Activated CD8-positive, alpha-beta memory T cell treated with anti-CD3 and anti-CD28 coated beads for 1 hour (primary cell): ENCODE measurements at places on chromosomes 5 and 9.

- peak; percentile 9 for DNase-seq
Observed at GRCh38 chr9:97740848-97741821, 44.0 kb upstream of the XPA start.

DNA sequence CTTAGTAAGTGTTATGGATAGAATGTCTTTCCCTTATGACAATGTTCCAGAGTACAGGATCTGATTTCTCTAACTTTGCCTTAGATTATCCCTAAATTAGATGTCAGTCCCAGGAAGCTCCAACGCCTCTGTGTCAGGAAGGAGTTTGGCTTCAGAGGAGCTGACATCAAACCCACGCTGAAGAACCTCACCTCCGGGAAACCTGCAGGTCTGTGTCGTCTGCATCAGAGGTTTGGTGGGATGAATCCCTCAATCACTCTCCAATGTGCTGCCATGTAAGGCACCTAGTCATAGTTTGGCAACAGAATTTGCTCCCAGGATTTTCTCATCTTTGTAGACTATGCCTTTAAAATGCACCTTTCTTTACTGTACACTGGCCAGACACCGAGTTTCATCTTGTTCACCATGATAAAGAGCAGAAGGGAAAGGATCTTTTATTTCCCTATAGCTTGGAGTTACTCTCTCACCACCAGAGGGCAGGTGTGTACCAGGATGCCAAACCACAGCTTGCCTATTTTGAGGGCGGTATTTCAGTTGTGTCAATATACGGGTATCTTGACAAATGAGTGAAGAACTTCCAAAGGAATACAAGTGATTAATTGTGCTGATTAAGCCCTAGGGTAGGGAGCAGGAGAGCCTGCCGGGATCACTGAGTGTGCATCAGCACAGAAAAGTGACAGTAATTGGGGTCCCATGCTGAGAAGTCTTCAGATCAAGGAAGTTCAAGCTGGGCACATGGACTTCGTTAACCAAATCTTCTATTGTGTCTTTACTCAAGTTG, 23.4 kb downstream of the MINAR2 start:
- DNase-seq, result no peak

- DNase-seq, result no peak
Observed at GRCh38 chr5:302966-303365, 18.5 kb upstream of the AHRR start.

- no peak for DNase-seq
Observed at GRCh38 chr5:18379189-18379588, 744.9 kb downstream of the TAF11L14 start.

DNA sequence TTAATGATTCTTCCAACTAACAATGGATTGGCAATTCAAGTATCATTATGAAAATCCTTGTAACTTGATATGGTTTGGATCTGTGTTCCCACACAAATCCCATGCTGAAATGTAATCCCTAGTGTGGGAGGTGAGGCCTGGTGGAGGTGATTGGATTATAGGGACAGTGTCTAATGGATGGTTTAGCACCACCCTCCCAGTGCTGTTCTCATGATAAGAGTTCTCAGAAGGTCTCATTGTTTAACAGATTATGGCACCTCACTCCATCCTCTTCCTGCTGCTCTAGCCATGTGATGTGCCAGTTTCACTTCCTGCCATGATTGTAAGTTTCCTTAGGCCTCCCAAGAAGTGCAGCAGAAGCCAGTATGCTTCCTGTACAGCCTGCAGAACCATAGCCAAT, 1116.2 kb upstream of the EDIL3 start:
- DNase-seq, result no peak

- no peak for DNase-seq
Observed at GRCh38 chr5:113178073-113178779, 201.6 kb downstream of the DCP2 start.

- no peak for DNase-seq
Observed at GRCh38 chr5:141767671-141768070, 85.6 kb upstream of the ARAP3 start.

DNA sequence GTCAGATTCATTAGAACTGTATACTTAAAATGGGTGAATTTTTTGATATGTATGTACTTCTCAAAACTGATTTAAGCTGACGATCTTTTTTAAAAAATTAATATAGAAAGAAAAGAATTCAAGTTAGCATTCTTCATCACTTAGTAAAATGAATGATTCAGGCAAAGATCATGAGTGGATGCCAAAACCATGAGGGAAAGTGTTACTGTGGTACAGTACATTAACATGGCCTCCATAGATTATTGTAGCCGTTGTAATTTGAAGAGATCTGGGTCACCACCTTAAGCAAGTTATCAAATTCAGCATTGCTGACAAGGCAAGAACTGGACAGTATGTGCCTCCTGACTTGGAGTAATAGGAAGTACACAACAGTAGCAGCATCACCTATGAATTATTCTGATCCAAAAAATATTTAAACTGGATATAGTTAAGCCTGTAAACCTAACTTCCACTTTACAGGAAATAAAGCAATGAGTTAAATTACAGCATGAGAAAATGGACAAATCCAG, 29.7 kb downstream of the C9orf85 start:
- DNase-seq, result no peak

DNA sequence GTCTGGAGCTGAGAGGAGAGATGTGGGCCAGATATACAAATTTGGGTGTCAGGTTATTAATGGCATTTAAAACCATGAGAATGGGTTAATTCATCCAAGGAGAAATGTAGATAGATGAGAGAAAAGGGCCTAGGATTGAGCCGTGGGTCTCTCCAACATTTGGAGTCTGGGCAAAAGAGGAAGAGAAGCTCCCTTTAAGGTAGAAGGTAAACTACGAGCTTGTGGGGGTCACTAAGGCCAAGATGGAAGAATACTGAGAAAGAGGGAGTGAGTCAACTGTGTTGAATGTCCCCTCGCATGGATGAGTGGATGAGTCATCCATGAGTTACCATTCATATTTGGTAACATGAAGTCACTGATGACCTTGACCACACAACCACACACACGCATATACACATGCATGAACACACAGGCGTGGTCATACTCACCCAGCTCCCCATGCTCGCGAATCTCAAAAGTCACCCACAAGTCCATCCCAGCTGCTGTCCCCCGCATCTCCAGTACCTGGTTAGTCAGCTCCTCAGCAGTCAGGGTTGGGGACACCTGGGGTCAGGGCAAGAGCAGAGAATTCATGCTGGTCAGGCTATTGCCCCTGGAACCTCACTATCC, 6.8 kb upstream of the FCHSD1 start:
- DNase-seq, result no peak

DNA sequence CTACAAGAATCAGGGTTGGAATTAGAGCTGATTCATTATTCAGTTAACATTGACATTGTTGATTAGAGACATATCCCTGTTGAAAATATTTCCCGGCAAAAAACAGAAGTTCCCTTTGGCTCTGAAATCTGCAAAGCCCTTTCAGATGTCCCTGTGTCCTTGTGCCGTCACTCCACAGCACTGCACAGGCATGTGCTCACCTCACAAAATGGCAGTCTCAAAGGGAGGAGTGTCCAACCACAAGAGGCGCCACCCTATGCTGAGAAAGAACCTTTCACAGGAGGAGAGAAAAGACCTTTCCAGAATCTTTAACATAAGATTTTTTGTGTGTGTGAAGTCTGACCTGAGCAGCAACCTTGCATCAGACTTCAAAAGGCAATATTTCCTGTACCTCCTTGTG, 112.8 kb upstream of the PRSS3 start:
- no peak for DNase-seq

GRCh38 chr5:36696059-36696673, 89.8 kb downstream of the SLC1A3 start:
- DNase-seq, result no peak

DNA sequence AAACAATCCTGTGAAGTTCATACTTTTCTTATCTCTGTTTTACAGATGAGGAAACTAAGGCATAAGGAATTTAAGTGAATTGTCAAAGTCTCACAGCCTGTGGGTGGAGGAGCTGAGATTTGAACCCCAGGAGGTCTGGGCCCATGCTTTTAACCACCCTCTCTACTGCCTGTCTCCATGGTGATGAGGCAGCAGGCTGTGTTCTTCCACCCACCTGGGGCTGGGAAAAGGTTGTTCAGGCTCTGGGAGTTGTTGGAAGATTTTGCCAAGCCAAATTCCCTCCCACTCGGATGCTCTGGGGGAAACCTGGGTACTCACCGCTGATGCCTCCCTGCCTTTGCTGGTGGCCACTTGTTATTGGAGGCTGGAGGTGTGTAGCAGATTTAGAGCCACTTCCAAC, 18.3 kb upstream of the SYNPO start:
- no peak for DNase-seq

GRCh38 chr5:151556806-151557205, 34.3 kb downstream of the FAT2 start:
- DNase-seq, result no peak

GRCh38 chr5:55421074-55421529, 113.3 kb downstream of the MTREX start:
- no peak for DNase-seq

- DNase-seq, result no peak
Observed at GRCh38 chr9:35415402-35416097, 74.4 kb upstream of the RUSC2 start.

GRCh38 chr5:96790961-96791504, 16.7 kb downstream of the ERAP1 start:
- no peak for DNase-seq

GRCh38 chr5:171593401-171593800, 174.0 kb downstream of the FGF18 start:
- DNase-seq, result no peak

GRCh38 chr5:177957241-177957640, 38.8 kb downstream of the PROP1 start:
- DNase-seq, result no peak

DNA sequence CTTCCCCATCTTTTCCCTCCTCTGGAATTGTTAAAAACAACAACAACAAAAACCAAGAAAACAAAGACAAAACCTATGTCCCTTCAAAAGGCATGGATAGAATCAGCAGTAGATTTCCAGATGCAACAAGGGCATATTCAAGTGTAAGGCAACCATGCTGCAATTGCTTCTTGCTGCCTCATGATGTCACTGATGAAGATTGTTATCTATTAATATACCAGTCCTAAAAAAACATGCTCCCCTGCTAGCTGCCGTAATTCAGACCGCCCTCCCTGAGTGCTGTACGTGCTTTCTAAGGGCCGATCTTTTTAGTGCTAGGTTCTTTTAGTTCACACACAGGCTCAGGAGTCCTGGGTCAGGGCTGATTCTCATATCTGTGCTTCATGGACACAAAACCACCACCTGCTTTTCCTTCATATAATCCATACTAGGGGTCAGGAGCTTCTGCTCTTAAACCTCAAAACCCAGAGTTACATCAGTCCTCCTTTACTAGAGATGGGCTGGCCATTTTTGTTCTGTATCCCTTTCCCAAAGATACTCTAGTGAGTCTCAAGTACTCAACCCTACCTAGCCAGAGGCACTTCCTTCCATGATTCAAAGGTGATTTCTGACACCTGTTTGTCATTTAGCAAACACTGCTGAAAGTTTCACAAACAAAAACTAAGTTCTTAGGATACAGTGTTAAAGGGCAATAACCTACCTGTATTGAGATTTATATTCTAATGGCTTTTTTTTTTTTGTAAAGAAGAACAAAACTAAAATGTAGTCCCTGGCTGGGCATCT, 82.1 kb downstream of the GIN1 start:
- no peak for DNase-seq

- DNase-seq, result no peak
Observed at GRCh38 chr5:148858547-148858946, 32.1 kb downstream of the ADRB2 start.

DNA sequence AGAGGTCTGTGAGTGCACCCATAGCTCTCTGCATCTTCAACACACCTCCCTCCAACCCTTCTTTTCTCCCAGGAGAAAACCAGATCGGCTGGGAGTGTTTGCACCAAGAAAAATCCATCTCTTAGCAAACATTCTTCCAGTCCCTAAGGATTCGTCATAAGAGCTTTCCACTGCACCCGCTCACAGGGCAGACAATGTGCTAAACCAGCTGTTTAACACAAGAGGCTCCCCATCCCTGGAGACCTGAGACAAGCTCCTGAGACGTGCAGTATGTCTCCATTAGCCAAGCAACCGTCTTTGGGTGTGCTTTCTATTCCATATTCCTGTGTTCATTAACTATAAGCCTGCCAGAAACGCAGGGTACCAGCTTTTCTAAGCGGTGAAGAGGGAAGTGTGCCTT, 93.6 kb upstream of the ZNF462 start:
- DNase-seq, result no peak

GRCh38 chr9:84970432-84970831, 300.9 kb downstream of the NTRK2 start:
- DNase-seq, result no peak

DNA sequence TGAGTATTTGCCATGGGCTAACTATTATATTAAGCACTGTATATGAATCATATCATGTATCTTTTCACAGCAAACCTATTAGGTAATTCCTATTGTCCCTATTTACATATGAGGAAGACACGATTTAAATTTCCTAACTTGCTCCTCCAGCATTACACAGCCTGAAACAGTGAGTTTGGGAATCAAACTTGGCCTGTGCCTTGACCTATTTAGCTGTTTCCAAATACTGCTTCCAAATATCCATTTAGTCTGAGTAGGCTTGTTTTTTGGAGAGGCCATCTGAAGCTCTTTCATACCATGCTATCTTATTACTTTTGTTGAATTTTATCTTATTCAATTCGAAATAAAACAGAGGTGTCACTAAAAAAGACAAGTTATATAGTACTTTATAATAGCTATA, 447.3 kb upstream of the MPDZ start:
- no peak for DNase-seq

- no peak for DNase-seq
Observed at GRCh38 chr5:41094871-41095270, 23.7 kb upstream of the MROH2B start.

DNA sequence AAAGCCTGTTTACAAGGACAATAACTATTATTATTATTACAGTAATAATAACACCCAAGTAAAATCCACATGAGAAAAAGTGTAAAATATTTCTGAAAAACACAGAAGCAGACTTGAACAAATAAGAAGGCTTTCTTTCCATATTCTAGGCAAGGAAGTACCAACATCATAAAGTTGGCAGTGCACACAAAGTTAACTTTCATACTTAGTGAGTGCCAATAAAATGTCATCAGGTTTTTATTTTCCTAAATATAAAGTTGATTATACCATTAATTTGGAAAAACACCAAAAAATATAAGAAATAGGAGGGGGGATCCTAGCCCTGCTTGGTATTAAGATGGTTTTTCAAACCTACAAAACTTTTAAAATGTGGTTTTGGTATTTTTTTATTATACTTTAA, 161.4 kb downstream of the PRELID2 start:
- no peak for DNase-seq
